ENCODE measurements at places on chromosomes 7 and 10.

GRCh38 chr7:144391823-144392255 is 11.7 kb downstream of the NOBOX start:
- DNase-seq, result no peak

GRCh38 chr10:95987685-95988426 is 55.5 kb upstream of the CCNJ start:
- DNase-seq, result no peak

DNA sequence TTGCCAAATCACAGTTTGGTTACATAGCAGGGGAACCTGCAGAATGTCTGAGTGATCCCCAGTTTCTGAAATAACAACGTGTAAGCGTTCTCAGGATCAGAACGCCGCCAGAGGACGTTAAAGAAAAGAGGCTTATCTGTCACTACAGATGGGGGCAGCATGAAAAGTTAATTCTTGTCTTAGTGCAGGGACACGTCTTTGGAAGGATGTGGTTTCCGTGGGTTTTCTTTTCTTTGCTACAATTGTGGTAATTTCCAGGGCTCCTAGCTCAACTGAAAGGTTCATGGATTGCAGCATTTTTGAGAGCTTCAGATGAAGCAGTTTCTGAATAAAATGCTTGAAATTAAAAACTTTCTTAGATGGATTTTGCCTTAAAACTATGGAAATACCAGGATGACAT is 106.6 kb downstream of the PRKCQ start:
- peak; percentile 26 for DNase-seq

GRCh38 chr10:104447331-104447730 is 93.7 kb downstream of the CFAP58 start:
- no peak for DNase-seq

- no peak for DNase-seq
Observed at GRCh38 chr7:78224923-78225322, 426.4 kb downstream of the PHTF2 start.

DNA sequence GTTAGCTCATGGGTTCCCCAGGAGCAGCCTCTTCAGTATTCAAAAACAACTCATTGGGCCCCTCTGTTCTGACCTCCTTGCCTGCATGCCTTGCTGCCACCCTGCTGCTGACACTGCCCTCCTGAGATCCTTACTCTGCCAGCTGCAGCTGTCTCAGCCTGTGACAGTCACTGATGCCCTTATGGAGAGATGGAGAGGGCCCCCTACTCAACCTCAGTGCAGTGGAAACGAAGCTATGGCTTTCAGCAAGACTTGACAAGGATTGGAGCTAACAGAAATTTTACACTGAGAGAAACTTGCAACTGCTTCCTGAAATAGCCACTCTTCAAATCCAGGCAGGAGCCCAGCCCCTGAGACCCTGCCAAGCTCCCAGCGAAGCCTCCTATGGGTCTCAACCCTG is 678.3 kb upstream of the C7orf33 start:
- DNase-seq, result no peak

GRCh38 chr10:125134916-125135770 is 25.2 kb downstream of the CTBP2 start:
- DNase-seq, result no peak

DNA sequence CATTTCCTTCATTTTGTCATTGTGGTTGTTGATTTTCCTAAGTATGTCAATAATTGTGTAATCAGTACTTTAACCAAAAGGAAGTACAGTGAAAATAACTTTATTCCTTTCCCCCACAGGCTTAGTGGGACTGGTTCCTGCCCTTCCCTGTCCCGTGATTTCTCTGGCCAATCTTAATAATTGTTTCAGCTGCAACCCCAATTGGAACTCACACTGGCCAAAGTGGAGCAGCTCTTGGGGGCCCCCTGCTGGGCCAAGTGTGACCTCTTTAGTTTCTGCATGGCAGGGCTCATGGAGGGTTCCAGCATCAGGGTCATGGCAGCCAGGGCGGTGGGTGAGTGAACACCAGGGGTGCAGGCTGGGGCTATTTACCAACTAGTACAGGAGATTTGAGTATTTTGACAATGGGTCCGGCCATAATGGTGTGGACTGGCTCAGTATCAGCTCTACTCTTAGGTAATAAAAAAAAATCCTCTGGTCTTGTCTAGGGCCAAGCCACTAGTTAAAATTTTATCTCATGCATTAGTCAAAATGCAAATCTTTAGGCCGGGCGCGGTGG is 31.7 kb downstream of the CYCS start:
- DNase-seq, result peak; percentile 67

GRCh38 chr7:83451501-83452045 is 197.4 kb downstream of the SEMA3E start:
- no peak for DNase-seq

DNA sequence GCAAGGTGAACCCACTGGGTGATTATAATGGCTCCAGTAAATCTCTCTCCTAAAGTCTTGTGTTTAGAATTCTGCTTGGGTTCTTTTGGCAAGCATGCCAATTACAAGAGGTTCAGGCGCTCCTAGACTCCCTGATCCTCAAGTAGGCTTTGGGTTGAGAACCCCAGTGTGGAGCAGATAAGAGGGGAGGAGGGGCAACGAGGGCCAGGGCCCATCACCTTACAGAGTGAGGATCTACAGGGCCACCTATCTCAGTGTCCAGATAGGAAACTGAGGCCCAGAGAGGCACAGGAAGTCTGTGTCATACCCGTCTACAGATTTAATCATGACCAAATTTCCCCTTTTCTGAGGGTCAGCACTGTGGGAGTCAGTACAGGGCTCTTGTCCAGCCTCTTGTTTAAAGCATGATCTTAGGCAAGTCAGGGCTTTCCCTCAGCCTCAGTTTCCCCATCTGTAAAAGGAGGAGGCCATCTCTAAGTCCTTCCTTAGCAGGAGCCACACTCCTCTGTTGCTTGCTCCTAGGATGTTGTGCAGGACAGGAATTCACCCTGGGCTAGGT is 4.4 kb downstream of the TACR2 start:
- no peak for DNase-seq

DNA sequence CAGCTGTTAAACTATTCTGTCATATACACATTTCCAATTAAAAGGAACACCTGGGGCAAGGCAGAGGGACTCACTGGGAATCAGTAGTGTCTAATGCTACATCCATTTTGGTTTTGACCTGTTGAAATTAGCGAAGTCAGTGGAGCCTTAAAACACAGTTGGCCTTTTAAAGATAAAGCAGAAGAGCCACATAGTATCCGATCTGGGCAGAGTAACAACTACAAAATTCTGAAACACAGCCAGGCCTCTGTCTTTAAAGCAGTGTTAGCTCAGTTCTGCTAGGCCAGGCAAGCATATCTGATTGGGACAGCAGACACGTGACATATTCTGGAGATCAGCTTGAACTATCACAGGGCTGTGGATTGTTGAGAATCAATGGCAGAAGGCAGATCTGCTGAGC is 117.5 kb upstream of the WNT16 start:
- DNase-seq, result no peak

- no peak for DNase-seq
Observed at GRCh38 chr7:87083865-87084519, 24.5 kb upstream of the ELAPOR2 start.

- no peak for DNase-seq
Observed at GRCh38 chr7:32092346-32092745, 22.1 kb upstream of the PDE1C start.

- no peak for DNase-seq
Observed at GRCh38 chr7:114107522-114107921, 188.7 kb upstream of the PPP1R3A start.

DNA sequence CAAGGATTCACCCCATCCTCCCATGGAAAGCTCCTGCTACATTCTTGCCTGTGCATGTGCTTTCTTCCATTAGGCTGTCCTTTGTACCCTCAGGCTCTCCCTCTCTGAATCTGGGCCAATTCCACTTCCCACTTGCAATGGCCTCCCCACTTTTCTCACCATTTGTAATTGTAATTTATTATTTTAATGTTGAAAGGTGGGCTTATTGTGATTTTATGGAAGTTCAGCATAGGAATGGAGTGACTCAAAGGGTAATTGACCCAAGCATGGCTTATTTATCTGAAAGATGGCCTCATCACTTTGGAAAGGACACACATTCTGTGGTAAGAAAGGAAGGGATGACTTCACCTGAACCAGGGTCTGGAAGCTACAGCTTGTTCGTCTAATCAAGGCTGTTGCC is 46.9 kb upstream of the ORC5 start:
- DNase-seq, result no peak

- DNase-seq, result no peak
Observed at GRCh38 chr7:151494298-151495284, 25.1 kb downstream of the RHEB start.

DNA sequence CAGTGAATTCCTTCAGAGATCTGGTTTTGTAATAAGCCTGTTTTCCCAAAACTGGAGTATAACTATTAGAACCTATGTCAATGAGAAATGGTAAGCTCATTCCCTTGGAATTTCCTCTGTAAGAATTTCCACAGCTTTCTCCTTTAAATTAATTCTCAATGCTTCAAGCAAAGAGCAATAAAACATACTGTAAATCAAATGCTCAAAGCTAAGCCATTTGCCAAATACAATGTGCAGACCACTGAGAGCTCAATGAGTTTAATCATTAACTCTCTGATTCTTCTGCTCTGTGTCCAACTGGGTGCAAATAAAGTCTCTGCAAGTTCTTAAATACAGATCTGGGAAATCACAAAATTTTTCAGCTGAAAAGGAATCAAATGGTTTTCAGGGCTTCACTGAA is 227.6 kb upstream of the IMMP2L start:
- no peak for DNase-seq

DNA sequence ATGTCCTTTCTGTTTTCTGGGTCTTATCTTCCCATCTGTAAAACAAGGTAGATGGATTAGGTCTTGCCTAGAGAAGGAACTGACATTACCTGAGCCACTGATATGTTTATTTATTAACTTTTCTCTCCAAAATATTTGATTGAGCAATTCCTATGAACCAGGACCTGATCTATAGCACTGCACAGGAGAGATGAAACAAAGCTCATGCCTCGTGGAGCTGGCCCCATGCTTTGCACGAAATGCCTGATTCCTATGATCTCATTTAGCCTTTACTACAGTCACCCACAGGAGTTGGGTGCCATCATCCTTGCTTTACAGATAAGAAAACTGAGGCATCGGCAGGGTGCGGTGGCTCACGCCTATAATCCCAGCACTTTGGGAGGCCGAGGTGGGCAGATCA is 48.2 kb upstream of the ZMIZ1 start:
- DNase-seq, result no peak

DNA sequence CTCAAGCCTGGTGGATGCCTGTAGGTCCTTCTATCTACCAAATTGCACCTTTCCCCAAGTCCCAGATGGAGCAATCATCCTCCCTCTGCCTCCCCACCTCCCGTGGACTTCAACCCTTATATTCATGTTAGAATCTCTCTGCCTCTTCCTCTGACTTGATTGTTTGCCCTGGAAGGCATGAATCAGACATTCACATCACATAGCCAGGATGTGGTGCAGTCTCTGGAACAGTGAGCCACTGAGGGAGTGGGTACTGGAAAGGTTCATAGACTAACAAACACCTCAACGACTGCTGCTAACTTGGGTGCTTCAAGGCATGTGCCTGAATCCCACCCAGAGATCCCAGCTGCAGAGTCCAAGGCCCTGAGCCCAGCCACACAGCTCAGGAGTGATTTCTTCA is 494.0 kb downstream of the TNS3 start:
- no peak for DNase-seq

GRCh38 chr7:116324582-116324981 is 114.2 kb downstream of the TES start:
- DNase-seq, result no peak

- DNase-seq, result no peak
Observed at GRCh38 chr7:131557652-131558385, 1.4 kb upstream of the PODXL start.

GRCh38 chr7:102967798-102968197 is 55.0 kb downstream of the LRRC17 start:
- no peak for DNase-seq

DNA sequence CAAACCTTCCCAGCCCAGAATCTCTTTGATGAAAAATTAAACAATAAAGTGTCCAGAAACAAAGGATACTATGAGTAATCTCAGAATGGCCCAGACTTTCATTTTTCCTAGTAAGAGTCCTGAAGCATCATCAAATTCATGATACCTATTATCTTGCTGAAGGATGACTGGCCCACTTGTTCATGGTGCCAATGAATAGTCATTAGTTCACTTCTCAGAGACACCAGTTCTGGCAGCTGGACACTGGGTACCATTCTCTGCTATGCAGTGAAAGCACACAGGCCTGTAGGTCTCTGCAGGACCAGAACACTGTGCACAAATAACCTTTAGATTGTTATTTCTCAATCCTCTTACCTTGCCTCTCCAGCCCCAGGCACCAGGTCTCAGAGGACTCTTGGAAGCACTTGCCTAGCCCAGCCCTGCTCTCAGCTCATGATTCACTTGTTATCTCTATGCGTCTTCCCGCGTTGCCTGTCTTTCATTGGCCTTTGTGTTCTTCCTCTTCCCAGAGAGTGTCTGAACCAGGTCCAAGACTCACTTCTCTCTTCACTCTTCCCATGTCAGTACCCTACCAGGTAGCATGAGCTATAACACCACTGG is 98.1 kb upstream of the AGBL3 start:
- DNase-seq, result no peak

All from activated T-cell treated with anti-CD3 and anti-CD28 coated beads for 4 hours (primary cell).